ENCODE measurements at places on chromosomes 4 and X.

DNA sequence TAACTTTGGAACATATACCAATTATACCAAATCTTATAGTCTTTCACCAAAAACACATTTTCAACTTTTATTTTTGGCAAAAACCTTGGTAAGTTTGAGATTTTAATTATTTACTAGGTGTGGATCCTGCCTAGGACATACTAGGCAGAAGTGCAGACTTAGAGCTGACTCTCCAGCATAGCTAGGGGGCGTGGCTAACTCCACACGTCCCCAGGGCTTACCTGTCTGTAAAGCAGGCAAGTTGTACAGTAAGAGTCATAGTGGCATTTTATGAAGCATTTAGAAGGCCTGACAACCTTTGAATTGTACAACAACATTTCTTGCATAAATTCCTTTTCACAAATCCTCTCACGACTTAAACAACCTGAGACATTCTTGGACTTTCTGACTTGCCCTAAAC lies 19.2 kb upstream of the GRPEL1 start:
- no peak for DNase-seq

- peak; percentile 6 for DNase-seq
Measured at GRCh38 chr4:21469438-21470300, 478.9 kb downstream of the KCNIP4 start.

DNA sequence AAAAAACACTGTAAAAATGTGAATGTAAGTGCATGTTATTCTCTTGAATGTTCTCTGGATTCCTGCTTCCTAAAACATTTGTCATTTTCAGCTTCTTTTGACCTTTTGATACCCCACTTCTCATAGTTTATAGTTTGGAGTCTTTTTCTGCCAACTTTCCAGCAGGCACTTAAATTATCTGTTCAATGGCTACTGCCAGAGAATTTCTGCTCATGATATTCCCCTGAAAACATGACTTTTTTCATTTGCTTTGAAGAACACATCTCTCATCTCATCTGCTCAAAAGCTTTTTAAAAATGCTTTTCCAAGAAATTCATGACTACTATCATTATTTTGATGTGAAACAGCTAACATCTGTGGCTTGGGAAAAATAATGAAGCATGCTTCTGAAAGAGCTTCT lies 269.7 kb upstream of the PCDH7 start:
- no peak for DNase-seq

DNA sequence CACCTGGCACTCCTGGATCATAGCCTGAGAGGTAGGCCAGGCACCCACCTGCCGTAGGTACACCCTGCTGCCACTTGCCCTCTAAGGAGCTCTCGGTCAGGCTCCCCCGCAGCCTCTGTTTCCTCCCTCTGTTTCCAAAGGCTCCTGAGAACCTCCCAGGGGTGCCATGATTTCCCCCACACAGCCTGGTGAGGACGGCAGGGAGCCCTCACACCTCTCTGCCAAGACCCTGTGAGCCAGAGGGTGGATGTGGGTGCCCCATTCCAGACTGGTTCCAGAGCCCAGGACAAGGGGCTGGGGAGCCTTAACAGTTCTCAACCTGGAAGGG lies 1.6 kb upstream of the ABLIM2 start:
- no peak for DNase-seq

DNA sequence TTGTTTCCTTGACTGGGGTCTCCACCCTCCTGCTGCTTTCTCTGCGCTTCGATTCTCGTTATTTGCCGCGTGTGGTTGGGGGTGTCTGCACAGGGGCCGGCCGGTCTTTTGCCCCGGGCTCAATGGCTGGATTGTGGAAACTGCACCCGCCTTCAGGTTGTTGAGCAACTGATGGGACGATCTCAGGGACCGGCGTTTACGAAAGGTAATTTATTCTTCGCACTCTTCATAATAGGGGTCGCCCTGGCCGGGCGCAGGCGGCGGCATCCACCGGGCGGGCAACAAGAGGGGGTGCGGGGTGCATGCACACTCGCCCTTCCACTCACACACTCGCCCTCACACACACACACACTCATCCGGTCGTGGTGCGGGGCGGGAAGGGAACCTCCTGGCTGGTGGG lies 1.4 kb downstream of the ADGRL3 start:
- DNase-seq: peak; percentile 40

- no peak for DNase-seq
Measured at GRCh38 chrX:68931345-68931744, 102.5 kb downstream of the EFNB1 start.

GRCh38 chr4:16125571-16126445 lies 42.0 kb upstream of the PROM1 start:
- DNase-seq: peak; percentile 76

- DNase-seq: no peak
Measured at GRCh38 chr4:1240721-1241465, 8.0 kb downstream of the CTBP1 start.

DNA sequence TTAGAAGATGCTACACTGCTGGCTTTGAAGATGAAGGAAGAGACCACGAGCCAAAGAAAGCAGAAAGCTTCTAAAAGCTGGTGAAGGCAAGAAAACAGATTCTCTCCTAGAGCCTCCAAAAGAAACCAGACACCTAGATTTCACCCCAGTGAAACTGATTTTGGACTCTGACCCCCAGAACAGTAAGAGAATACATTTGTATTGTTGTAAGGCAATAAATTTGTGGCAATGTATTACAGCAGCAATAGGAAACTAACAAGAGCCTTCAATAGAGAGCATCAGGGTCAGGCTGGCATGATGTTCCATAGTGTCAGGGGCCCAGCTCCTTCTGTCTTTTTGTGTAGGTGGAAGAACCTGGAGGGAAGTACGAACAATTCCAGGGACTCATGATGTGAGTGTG lies 6.0 kb upstream of the TEC start:
- DNase-seq: no peak

DNA sequence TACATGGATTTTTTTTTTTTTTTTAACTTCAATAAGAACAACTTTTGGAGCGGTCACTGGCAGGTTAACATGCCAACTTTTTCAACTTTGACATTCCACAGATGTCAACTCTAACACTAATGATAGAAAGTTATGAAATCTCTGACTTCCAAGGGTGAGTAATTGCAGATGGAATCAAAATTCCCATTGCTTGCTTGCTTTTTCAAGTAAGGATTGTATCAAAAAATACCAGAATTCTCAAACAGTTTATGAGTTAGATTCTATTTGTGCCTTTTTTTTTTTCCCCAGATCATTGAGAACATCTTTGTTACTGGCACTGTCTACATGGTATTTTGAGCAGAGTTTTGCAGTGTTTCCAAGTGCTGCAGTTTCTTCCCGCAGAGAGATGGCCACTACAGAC lies 50.3 kb upstream of the OTUD4 start:
- no peak for DNase-seq

GRCh38 chr4:73770917-73771316 lies 30.5 kb downstream of the CXCL8 start:
- DNase-seq: no peak

DNA sequence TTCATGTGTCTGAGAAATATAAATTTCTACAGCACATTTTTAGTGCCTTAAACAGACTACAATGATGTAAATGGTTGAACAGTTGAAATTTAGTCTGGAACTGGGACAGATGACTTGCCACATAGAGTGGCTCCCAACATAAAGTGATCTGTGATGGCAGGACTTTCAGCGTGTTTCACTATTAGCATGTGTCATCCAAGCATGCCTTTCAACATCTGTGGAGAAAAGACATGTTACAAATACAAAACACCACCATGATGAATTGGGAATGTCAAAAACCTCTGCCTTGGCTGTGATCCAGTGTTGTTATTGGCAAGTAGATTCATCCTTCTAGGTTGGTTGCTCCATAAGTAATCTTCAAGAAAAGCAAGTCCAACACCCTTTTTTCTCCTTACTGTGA lies 348.7 kb downstream of the MAPK10 start:
- DNase-seq: no peak

- DNase-seq: peak; percentile 64
Measured at GRCh38 chr4:158722291-158722916, 792 bp downstream of the PPID start.

DNA sequence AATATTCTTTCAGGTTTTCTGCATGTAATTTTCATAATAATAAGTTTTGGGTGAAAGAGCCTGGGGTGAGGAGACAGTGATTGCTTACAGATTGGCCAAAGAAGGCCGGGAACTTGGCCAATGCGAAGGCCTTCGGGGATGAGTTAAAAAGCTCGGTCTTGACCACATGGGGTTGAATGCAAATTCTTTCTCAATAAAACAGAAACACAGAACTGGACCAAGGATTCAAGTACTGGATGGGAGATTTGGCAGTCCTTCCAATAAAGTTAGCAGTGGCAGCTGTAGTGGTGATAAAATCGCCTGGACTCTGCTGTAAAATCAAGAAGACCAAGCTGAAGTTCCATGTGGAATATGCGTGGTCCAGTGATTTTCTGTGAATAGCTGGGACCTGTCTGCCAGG lies 282.2 kb upstream of the KLF3 start:
- DNase-seq: no peak

DNA sequence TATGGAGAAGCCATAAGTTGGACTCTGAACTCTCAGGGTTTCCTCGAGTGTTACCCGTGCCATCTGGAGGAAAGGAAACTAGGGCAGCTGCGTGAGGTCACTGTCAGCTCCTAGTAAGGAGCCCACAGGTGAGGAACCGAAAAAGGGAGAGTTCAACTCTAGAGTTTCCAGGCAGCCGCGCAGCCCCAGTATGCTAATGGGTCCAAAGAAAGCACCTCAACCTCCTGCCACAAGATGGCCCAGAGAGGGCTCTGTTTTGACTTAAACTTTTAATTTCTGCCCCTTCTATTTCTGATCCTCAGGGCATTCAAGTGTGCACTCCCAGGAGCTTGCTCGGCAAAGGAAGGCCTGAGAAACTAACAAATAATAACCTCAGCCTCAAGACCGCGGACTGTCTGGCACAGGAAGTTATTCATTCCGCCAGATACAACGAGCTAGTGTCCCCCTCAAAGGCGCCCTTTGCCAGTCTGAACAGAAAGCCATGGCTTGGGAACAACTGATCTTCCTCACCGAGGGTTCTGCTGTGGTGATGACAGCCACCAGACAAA lies 13.9 kb downstream of the SCARB2 start:
- no peak for DNase-seq

GRCh38 chr4:36492590-36492989 lies 211.2 kb downstream of the DTHD1 start:
- no peak for DNase-seq

DNA sequence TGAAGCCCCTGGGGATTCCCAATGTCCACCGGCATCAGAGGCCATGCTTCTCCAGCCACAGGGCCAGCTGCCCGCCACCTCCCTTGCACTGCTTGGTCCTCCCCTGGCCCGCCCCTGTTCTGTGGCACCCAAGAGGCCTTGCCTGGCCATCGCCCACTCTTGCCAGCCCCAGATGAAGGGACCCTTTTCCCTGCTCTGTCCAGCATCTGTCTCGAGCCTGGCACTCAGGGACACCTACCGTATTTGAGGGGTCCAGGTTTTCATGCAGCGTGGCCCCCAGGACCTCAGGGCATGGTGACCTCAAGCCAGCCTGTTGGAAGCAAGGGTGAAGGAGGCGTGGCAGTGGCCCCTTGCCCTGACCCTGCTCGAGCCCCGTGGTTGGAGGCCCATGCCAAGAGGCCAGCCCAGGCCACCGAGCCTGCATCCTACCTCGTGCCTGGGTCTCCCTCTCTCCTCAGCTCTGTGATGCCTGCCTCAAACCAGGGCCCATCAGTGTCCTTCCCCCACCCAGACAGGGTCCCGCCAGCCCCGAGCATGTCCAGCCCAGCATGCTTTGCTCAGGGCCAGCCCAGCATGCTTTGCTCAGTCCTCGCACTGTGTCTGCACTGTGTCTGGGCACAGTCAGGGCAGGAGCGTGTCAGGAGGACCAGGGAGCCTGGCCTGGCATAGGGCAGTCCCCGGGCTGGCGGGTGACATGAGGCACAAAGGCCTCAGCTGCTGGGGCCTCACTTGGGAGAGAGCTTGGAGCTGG lies 14.3 kb upstream of the FGFR3 start:
- DNase-seq: no peak

GRCh38 chr4:26727844-26728243 lies 132.8 kb upstream of the STIM2 start:
- no peak for DNase-seq

GRCh38 chr4:3827616-3828492 lies 61.7 kb downstream of the ADRA2C start:
- DNase-seq: no peak

GRCh38 chrX:153634832-153635231 lies 12.2 kb upstream of the DUSP9 start:
- no peak for DNase-seq

DNA sequence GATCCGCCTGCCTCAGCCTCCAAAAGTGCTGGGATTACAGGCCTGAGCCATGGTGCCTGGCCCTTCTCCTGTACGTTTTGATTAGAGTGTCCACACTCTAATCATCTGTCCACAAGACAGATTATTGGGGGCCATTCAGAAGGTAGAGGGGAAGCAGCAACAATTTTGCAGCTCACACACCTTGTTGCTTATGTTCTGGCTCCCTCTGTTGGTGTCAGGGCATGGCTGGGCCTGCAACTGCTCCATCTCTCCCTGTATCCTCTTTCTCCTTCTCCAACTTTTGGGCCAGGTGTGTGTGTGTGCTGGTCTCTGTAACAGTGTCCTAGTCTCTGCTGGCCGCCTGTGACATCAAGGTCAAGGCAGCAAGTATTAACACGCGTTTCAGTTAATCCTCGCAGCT lies 125.5 kb upstream of the MBNL3 start:
- DNase-seq: peak; percentile 51

DNA sequence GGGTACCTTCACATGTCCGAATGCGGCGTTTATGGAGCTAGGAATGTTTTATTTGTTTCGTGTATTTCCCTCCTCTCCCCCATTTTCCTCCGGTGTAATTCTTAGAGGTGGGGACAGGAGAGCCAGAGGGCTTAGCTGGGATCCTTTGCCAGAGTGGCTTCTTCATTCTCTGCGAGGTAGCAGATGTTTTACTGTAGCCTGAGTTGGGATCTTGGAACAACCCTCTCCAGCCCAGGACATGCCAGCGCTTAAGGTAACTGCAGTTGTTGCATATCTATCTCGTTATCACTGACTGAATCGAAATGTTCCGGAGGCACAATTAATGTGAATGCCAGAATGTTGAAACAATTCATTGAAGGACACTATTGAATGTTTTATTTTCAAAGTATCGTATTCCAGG lies 59.0 kb upstream of the DYNLT3 start:
- DNase-seq: no peak

DNA sequence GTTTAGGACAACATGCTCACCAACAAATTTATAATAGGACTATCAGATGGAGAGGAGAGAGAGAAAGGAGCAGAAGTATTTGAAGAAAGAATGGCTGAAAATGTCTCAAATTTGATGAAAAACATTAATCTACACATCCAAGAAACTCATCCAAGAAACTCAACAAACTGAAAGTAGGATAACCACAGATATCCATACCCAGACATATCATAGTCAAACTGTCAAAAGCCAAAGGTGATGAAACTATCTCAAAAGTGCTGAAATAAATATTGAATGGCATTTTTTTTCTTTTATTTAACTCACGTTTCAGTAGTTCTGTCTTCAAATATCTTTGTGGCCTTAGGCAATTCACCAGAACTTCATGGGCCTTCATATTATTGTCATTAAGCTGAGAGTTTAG lies 116.2 kb downstream of the TBC1D19 start:
- no peak for DNase-seq

- DNase-seq: peak; percentile 5
Measured at GRCh38 chr4:141155586-141155985, 22.3 kb upstream of the RNF150 start.
